ENCODE measurements at places on chromosomes 4 and X. TPM values are rescaled to one million over a fixed set of nuclear protein-coding genes. Genes with fewer than 3 reads are reported as not detected.

DNA sequence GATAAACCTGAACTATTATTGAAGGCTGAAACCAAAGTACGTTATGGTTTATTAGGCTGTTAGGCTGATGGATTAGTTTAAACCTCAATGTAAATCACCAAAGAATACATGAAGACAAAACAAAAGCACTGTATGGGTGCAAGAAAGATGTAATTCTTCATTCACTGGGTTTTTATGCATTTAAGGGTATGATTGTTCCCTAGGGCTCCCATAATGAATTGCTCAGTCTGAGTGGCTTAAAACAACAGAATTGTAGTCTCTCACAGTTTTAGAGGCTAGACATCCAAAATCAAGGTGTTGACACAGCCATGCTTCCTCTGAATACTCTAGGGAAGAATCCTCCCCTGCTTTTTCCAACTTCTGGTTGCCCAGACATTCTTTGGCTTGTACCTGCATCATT is 222.8 kb downstream of the TENM3 start:
- H3K27ac ChIP-seq = no peak overlapping the region
- no peaks in the 10 kb centered on the region for H3K36me3 ChIP-seq
- H3K4me3 ChIP-seq = no peak overlapping the region
- no peaks in the 10 kb centered on the region for H3K4me1 ChIP-seq
- no peaks in the 10 kb centered on the region for H3K27me3 ChIP-seq

DNA sequence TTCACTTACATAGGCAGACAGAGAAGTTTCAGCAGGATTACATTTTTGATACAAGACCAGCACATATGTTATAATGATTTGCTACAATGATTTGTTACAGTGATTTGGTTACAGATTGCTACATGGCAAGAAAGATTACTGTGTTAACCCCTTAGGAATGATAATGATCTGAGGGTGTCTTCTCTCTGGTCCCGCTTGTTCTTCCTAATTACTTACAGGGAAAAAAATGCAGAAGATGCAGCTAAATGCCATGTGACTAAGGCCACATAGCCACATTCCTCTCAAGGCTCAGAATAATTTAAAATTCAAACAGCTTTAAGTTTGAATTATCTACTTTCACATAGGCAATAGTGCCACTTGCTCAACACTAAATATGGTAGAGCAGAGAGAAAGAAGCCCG is 9.7 kb upstream of the LAP3 start:
- no peaks in the 10 kb centered on the region for H3K4me1 ChIP-seq
- no peaks in the 10 kb centered on the region for H3K36me3 ChIP-seq
- no peaks in the 10 kb centered on the region for H3K27me3 ChIP-seq
- DNase-seq = no peak
- H3K4me3 ChIP-seq = no peak overlapping the region

DNA sequence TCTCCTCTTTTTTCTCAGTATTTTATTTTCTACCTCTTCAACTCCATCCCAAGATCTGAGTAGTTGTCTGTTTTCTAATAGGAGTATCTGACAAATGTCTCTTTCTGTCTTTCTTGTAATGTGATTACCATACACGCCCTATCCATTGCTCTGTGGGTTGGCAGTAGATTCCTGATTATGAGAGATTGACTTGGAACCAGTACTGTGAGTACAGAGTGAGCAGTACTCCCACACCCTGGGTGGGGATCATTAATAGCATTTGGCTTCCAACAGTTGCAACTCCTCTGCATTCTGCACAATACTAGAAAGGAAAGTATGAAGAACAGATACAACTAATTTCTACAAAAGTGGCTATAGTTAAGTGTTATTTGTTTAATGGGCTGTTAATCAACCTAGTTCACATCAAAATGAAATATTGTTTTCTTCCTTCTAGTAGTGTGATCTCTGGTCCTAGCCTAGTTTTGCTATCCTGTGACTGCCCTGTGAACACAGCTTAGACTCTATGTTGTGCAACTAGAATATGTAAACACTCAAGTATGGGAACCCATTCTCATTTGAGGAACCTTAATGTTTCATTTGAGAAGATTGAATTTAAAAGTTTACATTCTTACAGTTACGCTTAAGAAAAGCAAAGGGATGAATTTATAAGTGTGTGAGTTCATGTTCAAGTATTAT is 112.9 kb downstream of the PTPN13 start:
- H3K27ac ChIP-seq = peak overlapping the region; percentile 56
- H3K4me3 ChIP-seq = no peak overlapping the region
- no peaks in the 10 kb centered on the region for H3K27me3 ChIP-seq
- DNase-seq = no peak

- peak overlapping the region; percentile 70 for H3K4me3 ChIP-seq
- H3K27ac ChIP-seq = peak overlapping the region; percentile 98
- no peaks in the 10 kb centered on the region for H3K27me3 ChIP-seq
These were observed 898 bp downstream of the UBQLN2 start for GRCh38 chrX:56564164-56564885.

DNA sequence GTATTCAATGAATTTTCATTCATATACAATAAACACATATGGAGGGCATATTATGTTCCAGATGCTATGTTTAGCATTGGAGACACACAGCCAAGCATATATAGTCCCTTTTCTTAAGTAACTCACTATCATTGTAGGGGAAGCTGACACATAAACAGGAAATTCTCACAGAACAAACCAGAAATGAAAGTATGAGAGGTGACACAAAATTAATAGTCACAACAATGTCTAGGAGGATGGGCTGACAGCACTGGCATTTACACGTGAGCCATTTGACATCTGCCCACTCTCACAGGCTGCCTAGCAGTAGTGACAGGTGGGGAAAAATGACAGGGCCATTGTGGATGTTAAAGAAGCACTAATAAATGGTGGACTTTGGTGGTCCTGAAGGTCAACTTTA is 2.6 kb upstream of the CNOT6L start:
- peaks cover 24% of the 10 kb centered on the region for H3K4me1 ChIP-seq
- no peaks in the 10 kb centered on the region for H3K36me3 ChIP-seq
- no peak for DNase-seq
- no peak overlapping the region for H3K4me3 ChIP-seq

DNA sequence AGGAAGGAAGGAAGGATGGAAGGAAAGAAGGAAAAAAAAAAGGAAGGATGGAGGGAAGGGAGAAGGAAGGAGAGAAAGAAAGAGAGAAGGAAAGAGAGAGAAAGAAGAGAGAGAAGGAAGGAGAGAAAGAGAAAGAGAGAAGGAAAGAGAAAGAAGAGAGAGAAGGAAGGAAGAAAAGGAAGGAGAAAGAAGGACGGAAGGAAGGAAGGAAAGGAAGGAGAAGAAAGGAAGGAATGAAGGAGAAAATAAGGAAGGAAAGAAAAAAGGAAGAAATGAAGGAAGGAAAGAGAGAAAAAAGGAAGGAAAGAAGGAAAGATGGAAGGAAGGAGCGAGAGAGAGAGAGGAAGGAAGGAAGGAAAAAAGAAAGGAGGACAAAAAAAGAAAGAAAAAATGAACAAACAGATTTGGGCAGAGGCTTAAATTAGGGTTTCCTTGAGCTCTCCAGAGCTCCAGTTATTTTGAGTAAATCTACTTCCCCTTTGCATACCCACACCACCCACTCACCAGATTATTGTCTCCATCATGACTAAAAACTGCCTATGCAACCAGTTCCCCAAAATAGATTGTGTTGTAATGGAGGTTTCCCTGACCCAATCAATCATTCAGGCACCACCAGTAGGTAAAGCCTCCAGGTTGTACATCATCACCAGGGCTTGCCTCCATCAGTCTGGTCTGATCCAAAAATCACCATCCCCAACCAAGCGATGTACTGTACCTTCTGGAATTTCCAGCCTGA is 1722.9 kb upstream of the PCDH10 start:
- no peaks in the 10 kb centered on the region for H3K36me3 ChIP-seq
- H3K27ac ChIP-seq = no peak overlapping the region
- H3K27me3 ChIP-seq = no peaks in the 10 kb centered on the region
- DNase-seq = no peak

DNA sequence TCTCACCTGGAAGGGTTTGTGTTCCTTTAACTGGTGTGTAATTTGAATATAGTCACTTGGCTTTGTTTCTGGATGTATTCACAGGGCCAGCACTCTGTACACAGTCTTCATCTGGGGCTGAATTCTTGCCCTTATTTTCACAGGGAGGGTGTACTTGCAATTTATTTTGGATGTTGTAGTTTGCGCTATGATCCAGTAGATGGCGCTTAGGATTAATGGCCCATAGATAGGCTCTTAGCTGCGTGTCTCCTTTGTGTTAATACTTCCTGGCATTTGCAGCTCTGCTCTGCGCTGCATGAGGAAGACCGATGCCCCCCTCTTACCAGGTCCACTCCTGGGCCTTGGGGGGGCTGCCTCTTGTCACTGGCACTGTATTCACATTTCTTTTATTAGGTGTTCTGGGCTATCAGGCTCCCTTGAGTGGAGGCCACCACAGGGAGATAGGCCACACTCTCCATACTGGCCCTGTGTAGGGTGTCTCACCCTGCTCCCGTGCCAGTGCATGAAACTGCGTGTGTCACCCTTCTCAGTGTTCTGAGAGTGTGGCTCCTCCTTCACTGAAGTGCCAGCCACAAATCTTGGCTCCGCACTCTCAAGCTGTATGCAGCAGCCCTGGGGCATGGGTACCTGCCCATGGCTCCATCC is 562.2 kb downstream of the ZIC3 start:
- no peaks in the 10 kb centered on the region for H3K27me3 ChIP-seq
- no peak overlapping the region for H3K4me3 ChIP-seq
- H3K36me3 ChIP-seq = no peaks in the 10 kb centered on the region
- no peak overlapping the region for H3K27ac ChIP-seq

- peaks cover 6% of the 10 kb centered on the region for H3K27me3 ChIP-seq
- H3K4me3 ChIP-seq = no peak overlapping the region
- no peak overlapping the region for H3K27ac ChIP-seq
These were observed 231.3 kb upstream of the PITX2 start for GRCh38 chr4:110854021-110854678.

GRCh38 chr4:62871078-62871477 is 1538.2 kb downstream of the TECRL start:
- H3K27me3 ChIP-seq = no peaks in the 10 kb centered on the region
- H3K4me3 ChIP-seq = no peak overlapping the region
- H3K27ac ChIP-seq = no peak overlapping the region
- no peak for DNase-seq

The JCHAIN gene
- 0.68 TPM for total RNA-seq
